ENCODE measurements at places on chromosomes 4 and X.

DNA sequence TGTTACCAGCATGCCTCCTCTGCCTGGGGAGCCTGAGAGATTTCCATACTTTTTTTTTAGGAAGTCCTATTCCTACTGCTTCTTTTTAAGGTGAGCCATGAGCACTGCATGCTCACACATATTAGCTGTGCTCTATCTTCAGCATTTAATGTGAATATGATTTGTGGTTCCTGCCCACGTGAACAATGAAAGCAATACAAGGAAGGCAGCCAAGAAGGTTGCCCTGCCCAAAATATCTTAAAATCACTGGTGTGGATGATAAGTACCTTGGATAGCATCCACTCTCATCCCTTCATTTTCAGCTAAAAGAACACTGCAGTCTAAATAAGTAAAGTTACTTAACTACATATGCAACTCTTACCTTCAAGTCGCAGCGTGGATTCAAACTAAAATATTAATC is 607.5 kb downstream of the PACRGL start:
- no peak for DNase-seq

DNA sequence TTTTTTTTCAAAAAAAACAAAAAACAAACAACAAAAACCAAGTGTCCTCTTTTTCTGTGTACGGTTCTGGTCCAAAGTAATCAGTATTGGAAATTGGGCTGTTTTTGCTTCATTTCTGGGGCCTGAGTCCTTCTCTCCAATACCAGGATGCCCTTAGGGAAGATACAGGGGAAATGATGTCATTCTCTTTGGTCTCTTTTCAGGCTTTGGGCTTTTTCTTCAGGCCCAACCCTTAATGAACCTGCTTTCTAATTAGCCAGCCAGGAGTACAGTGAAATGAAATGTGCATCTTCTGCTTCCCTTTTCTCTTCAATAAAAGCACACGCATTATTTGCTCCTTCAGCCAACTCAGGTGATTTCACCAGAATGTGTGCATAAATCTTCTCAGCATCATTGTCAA is 52.6 kb upstream of the RBPJ start:
- peak; percentile 22 for DNase-seq

- no peak for DNase-seq
These were observed 76.6 kb downstream of the HTRA3 start for GRCh38 chr4:8345946-8346814.

GRCh38 chr4:84407554-84408407 is 91.3 kb downstream of the NKX6-1 start:
- DNase-seq: no peak

DNA sequence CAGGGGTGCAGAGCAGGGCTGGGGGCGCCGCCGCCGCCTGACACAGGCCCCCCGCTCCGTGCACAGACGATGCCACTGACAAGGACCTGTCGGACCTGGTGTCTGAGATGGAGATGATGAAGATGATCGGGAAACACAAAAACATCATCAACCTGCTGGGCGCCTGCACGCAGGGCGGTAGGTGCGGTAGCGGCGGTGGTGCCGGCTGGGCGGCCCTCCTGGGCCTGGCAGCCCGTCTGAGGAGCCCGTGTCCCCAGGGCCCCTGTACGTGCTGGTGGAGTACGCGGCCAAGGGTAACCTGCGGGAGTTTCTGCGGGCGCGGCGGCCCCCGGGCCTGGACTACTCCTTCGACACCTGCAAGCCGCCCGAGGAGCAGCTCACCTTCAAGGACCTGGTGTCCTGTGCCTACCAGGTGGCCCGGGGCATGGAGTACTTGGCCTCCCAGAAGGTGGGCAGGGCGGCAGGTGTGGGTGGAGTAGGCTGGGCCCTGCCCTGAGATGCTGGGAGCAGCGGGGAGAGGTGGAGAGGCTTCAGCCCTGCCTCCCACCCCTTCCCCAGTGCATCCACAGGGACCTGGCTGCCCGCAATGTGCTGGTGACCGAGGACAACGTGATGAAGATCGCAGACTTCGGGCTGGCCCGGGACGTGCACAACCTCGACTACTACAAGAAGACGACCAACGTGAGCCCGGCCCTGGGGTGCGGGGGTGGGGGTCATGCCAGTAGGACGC is 12.6 kb downstream of the FGFR3 start:
- no peak for DNase-seq

- peak; percentile 76 for DNase-seq
These were observed 29.2 kb downstream of the SMIM14 start for GRCh38 chr4:39609454-39609931.

- DNase-seq: no peak
These were observed 359.5 kb downstream of the C4orf33 start for GRCh38 chr4:129455482-129455881.

- DNase-seq: peak; percentile 36
These were observed at the start of the genes SATL1 and ZNF711 for GRCh38 chrX:85243761-85244449. Gene SATL1, minus strand, starts transcription at chrX:85243779. Its CDS starts 134,811 bp downstream, at chrX:85108968. Gene ZNF711, plus strand, starts transcription at chrX:85243991. Its CDS starts 3,582 bp downstream, at chrX:85247573.

- DNase-seq: no peak
These were observed 38.1 kb downstream of the FGFRL1 start for GRCh38 chr4:1049591-1049905.

GRCh38 chr4:186724864-186725468 is 1.3 kb upstream of the FAT1 start:
- DNase-seq: no peak

DNA sequence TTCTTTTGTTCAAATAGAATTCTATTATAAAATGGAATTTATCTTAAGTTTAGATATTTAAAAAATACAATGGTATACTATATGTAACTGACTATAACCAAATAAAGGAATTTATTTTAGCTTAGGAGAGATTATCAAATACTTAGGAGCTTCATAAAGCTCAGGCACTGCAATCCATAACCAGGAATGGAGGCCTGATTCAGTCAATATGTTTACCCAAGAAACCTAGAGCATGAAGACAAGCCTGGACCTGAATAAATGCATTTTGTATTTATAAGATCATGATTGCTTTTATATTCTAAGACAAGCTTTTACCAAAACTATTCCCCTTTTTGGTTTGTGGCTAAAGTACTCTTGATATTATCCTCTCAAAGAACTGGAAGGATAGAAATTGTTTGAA is 742.6 kb downstream of the FAT4 start:
- no peak for DNase-seq

- DNase-seq: peak; percentile 34
These were observed 11.3 kb upstream of the MYOZ2 start for GRCh38 chr4:119124352-119124751.

- no peak for DNase-seq
These were observed 172.9 kb downstream of the AFAP1 start for GRCh38 chr4:7766661-7767345.

- no peak for DNase-seq
These were observed 22.1 kb upstream of the ADH7 start for GRCh38 chr4:99457270-99457669.

GRCh38 chr4:125043486-125043885 is 271.3 kb upstream of the FAT4 start:
- DNase-seq: no peak

DNA sequence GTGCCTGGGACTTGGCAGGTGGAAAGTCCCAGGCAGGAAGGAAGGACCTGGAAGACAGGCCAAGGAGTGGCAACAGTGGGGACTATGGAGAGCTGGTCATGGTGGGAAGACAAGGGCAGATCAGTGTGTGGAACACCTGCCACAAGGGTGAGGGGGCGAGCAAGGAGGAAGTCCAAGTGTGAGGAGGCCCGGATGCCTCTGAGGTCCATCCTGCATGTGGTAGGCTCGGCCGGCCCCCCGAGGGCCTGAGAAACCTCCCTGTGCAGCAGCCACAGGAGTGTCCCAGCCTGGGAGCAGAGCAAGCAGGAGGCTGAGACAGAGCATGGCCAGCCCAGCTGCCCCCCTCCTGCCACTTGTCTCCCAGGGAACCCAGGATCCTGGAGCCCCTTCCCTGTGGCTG is 40.5 kb upstream of the PSAPL1 start:
- DNase-seq: no peak

DNA sequence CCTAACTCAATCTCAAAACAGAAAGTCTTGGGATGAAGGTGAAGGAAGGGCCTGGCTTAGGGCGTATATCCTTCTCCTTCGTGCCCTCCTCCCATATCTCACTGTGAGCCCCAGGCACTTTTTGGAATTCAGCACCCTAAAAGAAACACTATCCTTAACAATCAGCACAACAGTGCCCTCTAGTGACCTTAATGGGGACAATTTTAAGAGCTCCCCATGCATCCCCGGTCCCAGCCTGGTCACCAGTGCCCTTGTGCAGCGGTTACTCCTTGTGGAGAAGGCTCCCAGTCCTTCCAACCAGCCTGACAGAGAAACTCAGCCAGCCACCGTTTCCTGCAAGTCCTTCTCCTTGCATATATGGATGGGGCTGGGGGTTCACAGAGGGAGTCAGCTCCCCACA is 4.2 kb downstream of the PAK3 start:
- DNase-seq: peak; percentile 49

- DNase-seq: no peak
These were observed 87.4 kb downstream of the EMCN start for GRCh38 chr4:100430451-100430850.

DNA sequence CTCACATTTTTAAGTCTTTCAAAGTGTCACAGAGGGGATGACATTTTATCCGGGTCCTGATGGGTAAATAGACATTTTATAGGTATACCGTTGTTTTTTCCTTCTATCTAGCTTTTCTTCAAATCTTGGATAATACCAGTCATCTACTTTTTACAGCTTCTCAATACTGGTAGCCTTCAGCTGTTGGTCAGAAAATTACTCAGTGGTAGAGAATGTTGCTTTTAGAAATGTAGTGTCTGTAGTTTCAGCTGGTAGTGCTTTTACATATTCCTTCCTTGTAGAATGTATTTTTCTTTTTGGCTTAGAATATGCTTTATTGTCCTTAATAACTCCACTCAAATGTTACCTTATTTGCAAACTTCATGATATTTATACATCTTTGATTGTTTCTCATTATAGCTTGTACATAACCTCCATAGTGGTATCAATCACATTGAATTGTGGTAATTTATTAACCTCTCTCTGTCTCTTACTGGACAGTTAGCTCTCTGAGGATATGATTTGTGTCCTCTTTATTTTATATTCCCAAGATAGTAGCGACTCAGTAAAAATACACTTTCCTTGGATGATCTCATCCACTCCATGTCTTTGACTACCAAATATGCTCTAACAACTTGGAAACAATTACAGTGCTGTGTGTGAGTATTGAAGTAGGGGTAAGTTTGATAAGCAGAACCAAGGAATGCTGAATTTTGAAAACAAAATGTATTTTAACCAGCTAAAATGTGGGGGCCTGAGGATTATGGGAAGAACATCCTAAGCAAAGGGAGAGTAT is 53.8 kb downstream of the RAP1GDS1 start:
- no peak for DNase-seq

DNA sequence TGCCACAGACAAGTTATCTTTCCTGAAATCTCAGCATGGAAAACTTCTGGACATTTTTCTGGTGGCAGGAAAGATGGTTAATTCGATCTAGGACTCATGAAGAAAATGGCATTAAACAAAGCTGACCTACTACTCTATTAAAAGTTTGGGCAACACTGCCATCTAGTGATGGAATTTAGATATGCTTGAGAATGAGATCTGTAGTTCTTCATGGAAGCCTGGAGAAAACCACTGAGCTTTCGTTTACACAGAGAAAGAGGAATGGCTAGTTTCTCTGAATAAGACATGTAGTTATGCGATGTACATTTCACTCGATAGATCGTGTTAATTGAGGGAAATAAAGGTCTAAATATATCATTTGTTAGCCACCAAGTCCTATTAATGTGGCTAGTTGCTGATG is 51.7 kb upstream of the CHRDL1 start:
- DNase-seq: peak; percentile 74

DNA sequence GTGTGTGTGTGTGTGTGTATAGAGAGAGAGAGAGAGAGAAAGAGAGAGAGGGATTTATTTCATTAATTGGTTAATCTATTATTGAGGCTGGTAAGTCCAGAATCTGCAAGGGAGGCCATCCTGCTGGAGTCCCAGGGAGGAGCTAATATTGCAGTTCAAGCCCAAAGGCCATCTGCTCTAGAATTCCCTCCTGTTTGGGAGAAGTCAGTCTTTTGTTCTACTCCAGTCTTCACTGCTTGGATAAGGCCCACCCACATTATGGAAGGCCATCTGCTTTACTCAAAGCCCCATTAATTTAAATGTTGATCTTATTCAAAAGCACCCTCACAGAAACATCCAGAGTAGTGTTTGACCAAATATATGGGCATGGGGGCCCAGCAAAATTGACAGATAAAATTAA is 317.5 kb upstream of the RASGEF1B start:
- no peak for DNase-seq

DNA sequence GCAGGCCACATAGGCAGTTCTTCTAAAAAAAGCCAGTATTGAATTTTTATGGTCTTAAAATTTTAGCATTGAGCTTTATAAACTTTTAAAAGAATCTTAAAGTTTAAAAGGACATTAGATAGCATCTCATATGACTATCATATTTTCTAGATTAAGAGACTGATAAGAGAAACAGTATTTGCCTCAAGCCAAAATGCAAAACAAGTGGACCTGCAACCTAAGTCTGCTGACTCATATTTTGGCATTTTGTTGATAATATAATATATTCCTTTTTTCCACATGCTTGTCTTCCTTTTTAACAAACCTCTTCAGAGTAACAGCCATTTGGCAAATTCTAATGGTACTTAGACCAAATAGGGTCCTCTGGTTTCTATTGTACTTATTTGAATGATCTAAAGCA is 328.5 kb upstream of the GALNTL6 start:
- DNase-seq: no peak

DNA sequence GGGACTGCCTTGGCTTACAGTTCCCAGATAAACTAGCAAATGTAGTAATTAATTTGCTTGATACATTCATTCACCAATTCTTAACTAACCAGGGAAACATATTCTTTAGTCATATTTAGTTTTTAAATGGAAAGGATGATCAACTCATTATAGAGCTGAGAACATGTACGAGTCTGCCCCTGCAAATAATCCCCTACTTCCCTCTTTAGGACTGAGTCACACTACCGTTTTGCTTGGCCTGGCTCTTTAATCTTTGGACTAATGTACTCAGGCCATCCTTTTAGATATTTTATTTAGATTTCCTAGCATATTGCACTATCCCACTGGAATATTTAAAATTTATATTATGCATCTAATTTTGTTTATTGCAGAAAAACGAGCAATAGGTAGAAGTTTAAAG is 105.5 kb upstream of the LCORL start:
- peak; percentile 4 for DNase-seq

DNA sequence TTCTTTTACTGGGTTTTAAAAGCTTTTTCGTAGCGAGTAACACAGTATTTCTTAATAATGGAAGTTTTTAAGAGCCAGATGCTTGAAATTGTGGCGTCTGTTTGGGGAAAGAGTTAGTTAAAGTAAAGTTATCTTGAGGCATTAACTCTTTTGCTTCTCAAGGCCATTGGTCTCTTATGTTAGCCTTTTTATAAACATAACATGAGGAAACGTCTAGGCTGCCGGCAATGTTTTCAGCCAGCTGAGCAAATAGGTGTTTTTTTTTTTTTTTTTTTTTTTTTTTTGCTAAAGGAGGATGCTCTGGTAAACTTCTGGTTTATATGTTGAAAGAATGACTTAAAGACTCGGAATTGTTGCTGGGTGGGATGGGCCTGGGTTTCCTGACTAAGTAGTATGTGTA is 51.1 kb upstream of the RBMX start:
- no peak for DNase-seq

- DNase-seq: no peak
These were observed 621.4 kb downstream of the GABRG1 start for GRCh38 chr4:45502471-45502870.
